ENCODE measurements at places on chromosomes 16 and 17.
A peak's percentile ranks its signal among the peaks of the same experiment; 100 is the strongest.

GRCh38 chr17:15238676-15239422 is 26.3 kb downstream of the PMP22 start:
- DNase-seq, result no peak

DNA sequence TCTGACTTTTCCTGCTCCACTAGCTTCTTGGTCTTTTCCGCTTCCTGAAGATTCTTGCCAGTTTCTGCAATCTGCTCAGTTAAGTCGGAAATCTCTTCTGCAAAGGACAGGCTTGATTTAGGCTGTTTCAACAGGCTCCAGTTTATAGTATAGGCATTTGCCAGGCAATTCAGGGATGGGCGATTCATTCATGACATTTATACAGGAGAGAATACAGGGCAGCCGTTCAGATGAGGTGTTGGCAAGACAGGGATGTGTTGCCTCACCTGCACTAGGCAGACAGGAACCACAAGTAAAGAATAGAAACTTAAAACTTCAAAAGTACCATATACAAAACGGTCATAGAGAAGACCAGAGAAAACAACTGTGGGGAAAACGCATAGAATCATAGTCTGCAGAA is 61.7 kb downstream of the MYH13 start:
- DNase-seq, result no peak

DNA sequence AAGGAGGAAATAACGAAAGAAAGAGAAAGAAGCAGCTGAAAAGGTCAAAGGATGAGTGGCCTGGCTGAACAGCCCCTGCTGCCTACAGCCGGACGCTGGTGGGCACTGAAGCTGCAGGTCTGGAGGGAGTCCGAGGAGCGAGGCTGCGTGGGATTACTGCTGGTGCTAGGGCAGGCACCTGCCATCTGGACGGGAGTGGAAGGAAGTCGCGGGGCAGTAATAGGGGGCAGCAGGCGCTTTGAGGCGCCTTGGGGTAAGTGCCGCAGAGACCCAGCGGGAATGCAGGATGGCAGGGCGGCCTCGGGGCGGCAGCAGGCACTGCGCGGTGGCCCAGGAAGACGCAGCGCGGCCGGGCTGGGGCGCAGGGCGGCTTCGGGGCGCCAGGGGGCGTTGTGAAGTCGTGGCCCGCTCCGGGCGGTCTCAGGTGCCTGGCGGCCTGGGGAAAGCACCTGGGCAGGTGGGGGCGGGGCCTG is 303 bp upstream of the SCNN1G start:
- DNase-seq, result peak; percentile 78

DNA sequence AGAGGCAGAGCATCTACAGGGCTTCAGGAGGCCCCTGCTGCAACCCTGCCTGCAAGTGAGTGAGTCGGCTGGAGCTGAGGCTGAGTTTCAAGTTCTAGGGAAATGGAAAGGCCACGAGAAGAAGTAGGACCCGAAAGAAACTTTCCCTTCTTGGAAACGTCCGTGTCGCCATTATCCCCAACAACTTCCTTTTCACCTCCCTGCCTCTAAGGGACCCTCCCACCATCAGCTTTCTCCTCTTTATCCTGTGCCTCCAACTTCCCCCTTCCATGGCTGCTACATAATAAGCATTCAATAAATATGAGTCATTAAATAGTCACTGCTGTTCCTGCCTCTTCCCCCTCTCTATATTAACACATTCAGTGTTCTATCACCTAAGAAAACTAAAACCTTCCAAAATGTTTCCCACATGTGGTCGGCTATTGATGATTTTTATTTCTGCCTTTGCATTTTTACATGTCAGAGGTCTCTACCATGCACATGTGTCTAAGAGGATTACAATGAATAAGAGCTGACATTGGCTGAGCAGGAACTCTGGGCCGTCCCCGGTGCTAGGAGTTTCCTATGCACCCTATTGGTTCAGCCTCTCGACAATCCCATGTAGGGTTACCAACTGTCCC is 115.9 kb upstream of the TNRC6C start:
- peak; percentile 55 for DNase-seq

- no peak for DNase-seq
Measured at GRCh38 chr16:82641336-82641984, 14.7 kb downstream of the CDH13 start.

DNA sequence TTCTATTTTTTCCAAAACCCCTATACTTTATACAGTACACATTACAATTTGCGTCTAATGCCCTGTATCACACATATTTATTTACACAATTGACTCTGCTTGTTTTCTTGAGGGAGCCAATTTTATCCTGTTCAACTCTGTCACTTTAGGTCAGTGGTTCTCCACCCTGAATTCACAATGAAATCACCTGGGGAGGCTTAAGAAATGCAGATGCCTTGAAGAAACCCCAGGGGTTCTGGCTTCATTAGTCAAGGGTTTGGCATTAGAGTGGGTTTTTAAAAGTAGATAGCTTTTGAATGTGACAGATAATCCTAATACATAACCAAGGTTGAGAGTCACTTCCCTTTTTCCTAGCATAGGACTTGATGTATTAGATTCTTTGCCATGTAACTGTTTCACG is 398.6 kb upstream of the ERCC4 start:
- DNase-seq, result no peak

DNA sequence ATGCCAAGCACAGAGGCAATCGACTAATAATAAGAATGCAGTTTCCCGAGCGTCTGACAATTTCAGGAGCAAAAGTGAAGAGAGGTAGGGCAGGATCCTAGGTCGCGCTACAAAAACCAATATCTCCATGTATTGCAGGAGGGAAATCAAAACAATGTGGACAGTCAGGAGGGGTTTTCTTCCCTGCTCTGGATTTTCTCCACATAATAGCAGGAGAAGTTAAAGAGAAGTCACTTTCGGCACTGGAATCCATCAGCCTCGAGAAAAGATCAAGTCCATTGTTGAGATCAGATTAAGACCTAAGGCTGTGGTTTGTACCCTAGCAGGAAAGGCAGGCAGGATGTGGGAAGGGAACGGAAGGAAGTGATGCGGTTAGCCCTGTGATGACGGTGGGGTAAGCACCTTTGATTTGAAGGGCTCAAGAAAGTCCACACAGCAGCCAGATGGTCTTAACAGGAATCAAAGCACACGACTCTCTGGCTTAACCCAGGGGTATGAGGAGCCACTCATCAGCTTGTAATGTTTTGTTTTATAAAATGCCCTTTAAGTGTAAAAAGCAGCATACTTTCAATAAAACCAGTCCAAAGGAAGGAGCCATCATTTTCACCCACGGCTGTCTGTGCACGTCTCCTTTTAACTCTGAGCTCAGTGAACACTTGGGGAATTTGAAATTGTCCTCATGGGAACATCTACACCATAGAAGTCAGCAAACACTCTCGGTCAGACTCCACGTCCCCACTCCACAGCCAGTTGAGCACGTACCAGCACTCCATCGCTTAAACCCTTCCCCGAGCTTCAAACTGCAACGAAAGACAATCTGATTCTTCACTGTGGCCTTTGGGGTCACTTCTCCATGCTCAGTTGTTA is 15.8 kb upstream of the AKTIP start:
- peak; percentile 78 for DNase-seq

DNA sequence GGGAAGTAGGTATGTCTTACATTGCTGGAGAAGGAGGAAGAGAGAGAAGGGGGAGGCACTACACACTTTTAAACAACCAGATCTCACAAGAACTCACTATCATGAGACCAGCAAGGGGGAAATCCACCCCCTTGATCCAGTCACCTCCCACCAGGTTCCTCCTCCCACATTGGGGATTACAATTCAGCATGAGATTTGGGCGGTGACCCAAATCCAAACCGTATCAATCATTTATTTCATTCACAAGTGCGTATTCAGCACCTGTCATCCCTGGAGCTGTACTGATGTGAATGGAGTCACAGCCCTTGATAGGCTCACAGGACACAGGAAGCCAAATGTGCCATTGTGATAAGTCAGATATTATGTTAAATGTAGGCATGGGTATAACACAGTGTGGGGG is 228.3 kb upstream of the HSBP1 start:
- DNase-seq, result no peak

- DNase-seq, result no peak
Measured at GRCh38 chr17:78172249-78173051, 4.1 kb downstream of the SYNGR2 start.

DNA sequence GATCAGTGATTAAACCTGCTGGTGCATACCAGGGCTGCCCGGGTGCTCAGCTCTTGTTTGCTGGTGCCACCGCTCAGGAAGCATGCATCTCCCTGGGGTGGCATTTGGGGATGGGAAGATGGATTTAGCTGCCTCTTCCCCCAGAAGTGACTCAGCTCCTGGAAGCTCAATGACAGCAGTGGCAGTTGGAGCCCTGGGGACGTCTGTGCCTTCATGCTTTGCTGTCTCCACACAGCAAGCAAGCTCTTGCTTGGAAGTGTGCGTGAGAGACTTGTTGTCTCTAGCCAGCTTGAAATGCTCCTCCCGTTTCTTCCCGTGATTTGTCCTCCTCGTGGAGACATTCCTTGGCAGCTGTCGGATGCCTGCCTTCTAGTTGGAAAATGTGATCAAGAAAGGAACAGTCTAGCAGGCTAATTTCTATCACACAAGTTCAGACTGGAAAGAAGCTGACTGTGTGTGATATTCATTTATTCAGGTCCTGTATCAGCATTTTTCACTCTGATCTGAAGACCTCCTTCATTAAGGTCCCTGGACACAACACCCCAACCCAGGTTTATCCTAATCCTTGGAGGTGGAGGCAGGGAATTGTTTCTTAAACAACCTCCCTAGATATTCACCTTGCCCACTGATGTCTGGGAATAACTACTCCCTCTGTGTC is 73.0 kb downstream of the BMERB1 start:
- DNase-seq, result no peak

- DNase-seq, result no peak
Measured at GRCh38 chr17:45367216-45367615, 50.4 kb upstream of the MAP3K14 start.

- DNase-seq, result peak; percentile 8
Measured at GRCh38 chr17:69525920-69526841, 111.7 kb downstream of the MAP2K6 start.

GRCh38 chr16:381012-381788 is 578 bp downstream of the PGAP6 start:
- DNase-seq, result no peak

- no peak for DNase-seq
Measured at GRCh38 chr16:48462106-48462740, 77.0 kb upstream of the SIAH1 start.

- DNase-seq, result peak; percentile 35
Measured at GRCh38 chr16:57284209-57284951, at the start of gene PLLP. Gene PLLP (minus strand): TSS chr16:57284672. CDS start chr16:57284540, 132 bp downstream.

DNA sequence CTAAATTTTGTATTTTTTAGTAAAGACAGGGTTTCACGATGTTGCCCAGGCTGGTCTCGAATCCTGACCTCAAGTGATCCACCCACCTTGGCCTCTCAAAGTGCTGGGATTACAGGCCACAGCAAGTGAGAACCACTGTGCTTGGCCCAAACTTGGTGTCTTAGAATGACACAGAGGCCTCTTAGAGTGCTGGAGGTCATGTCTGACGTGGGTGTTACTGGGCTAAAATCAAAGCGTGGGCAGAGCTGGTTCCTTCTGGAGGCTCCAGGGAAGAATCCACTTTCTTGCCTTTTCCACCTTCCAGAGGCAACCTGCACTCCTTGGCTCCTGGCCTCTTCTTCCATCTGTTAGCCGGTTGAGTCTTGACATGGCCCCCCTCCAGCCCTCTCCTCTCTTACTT is 53.8 kb downstream of the IRF8 start:
- DNase-seq, result no peak

DNA sequence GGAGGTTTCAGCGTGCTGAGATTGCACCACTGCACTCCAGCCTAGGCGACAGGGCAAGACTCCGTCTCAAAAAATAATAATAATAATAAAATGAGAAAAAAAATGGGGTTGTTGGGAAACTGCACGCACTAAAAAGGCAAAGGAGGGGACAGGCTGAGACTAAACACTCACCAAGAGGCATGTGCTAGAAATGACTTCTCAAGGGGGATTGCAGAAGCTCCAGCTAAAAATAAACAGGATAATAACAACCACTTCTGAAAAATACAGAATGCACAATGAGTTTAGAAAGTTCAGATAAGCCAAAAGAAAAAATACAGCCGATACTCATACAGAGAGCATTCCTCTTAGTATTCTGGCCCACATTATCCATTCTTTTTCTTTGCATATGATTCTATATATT is 15.1 kb upstream of the TIMP2 start:
- no peak for DNase-seq

GRCh38 chr16:67188798-67189197 is 1.1 kb downstream of the EXOC3L1 start:
- no peak for DNase-seq

GRCh38 chr16:65668064-65668595 is 546.3 kb upstream of the CDH11 start:
- DNase-seq, result no peak

DNA sequence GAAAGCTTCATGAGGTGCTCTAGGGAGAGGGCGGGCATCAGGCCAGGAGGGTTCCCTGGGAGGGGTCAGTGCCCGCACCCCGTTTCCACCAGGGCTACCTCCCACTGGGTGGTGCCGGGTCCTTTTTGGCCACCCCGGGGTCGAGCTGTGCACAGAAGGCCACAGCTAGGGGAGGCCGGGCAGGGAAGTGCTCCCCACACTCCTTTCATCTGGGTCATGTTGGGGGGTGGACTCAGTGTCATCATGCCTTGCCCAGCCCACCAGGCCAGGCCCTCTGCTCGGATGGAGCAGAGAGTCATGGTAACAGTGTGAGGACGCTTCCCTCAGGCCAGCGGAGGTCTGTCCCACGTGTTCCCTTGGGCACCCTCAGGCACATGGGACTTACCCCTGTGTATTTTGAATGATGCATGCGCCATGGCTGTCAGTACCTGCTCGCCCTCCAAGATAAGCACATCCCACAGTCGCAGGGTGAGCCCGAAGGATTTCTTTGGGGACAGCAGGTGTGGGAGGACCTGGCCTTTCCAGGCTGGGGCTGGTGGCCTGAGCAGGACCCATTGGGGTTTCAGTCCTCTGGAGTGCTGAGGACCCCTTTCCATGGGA is 46.4 kb downstream of the TNFRSF13B start:
- DNase-seq, result no peak

DNA sequence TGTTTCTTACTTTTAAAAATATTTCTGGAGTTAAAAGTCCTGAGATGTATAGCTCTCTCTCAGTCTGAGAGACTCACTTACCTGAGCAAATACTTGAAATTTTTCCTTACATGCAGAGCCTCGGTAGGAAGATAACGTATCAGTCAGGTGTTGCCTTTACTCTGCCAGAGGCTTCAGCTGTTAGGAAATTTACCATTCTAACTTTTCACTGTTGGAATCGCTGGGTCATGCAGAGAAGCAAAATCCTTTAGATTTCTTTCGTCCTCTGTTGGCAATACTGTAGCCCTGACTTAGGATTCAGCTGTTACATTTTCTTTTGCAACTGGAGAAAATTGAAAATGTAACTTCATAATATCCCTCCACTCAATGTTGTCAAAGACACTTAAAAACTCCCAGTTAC is 20.0 kb upstream of the KCNJ16 start:
- no peak for DNase-seq
